Fibroblast of skin of back (primary cell): ENCODE measurements at places on chromosomes 2 and 18.
A peak's percentile ranks its signal among the peaks of the same experiment; 100 is the strongest.

DNA sequence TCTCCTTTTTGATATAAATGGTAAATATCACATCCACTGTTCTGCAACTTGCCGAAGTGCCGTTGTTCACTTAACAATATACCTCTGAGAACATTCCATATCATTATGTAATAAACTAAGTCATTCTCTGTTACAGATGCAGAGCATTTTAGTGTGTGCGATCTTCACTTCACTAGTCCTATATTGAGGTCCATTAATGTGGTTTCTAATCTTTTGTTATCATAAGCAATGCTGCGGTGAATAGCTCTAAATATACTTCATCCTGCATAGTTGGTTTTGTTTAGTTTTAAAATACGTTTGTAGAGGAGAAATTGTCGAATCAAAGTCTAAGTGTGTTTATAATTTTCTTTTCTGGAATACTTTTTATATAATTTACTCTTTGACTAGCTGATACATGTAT is 280.3 kb upstream of the TRIB2 start:
- DNase-seq, result peak; percentile 18

GRCh38 chr18:76791642-76792041 is 30.7 kb upstream of the ZNF236 start:
- DNase-seq, result no peak

- DNase-seq, result no peak
These were observed 106.5 kb upstream of the MAP3K20 start for GRCh38 chr2:172969166-172969565.

GRCh38 chr2:233124421-233125080 is 64.4 kb downstream of the INPP5D start:
- no peak for DNase-seq

DNA sequence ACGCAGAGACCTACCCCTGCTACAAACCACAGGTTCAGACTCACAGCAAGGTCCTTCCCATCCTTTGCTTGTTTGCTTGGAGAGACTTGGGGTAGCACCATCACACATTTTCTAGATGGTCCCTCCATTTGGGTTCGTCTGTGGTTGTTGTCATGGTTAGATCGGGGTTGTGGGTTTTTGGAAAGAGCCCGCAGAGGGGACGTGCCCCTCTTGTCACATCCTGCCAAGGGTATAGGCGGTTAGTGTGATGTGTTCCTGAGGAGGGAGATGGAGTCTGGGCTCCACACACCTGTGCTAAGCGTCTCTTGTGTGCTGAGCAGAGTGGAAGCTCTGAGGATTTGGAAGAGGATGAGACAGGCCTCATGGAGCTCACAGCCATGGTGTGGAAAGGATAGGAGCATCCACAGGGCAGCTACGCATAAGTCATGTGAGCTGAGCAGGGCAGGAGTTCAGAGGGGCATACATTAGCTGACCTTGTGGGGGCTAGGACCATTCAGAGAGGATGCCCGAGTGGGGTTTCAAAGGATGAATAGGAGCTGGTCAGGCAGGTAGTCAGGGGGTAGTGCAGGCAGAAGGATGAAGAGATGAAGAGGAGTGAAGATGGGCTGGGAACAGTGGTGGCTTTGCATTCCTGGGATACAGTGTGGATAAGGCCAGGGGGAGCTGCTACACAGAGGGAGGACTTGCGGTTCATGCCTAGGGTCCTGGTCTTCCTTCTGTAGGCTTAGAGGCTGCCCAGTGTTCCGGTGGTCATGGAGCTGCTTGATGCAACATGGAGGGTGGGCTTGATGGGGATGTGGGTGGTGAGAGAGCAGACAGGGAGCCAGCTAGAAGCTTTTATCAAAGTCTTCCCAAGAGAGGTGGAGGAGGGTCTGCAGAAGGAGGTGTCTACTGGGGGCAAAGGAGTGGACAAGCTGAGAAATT is 62.9 kb downstream of the ACKR3 start:
- DNase-seq, result no peak

DNA sequence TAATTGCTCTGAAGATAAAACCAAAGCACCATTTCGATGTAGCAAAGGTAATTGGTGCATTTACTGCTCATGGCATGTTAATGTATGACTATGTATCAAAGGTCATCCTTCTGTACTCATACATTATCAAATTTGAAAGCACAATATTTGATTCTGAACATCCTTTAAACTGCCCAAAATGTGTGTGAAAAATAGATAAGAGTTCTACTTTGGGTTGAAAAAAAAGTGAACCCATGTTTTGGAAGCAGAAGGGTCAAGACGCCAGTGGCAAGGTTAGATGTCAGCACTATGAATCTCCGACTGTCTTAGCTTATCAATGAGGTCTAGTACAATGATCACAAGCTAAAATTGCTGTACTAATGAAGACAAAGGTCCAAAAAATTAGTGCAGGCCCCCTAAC is 83.1 kb downstream of the LNPK start:
- DNase-seq, result no peak

DNA sequence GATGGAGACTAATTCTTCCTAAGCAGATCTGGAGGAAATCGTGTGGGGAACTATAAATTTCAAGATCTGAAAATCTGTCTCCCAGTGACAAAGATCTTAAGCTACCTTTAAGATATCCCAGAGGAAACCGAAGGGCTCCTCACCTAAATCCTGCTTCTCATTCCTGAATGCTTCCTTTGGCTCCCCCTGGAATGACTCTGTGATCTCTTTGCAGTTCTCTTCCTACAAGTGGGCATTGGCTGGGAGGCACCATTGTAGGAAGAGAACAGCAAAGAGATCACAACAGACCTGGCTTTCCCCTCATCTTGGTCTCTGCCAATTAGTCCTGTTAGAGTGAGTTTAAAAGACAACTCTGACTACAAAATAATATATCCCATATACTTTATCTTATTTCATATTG is 70.0 kb upstream of the KCNH7 start:
- DNase-seq, result no peak

DNA sequence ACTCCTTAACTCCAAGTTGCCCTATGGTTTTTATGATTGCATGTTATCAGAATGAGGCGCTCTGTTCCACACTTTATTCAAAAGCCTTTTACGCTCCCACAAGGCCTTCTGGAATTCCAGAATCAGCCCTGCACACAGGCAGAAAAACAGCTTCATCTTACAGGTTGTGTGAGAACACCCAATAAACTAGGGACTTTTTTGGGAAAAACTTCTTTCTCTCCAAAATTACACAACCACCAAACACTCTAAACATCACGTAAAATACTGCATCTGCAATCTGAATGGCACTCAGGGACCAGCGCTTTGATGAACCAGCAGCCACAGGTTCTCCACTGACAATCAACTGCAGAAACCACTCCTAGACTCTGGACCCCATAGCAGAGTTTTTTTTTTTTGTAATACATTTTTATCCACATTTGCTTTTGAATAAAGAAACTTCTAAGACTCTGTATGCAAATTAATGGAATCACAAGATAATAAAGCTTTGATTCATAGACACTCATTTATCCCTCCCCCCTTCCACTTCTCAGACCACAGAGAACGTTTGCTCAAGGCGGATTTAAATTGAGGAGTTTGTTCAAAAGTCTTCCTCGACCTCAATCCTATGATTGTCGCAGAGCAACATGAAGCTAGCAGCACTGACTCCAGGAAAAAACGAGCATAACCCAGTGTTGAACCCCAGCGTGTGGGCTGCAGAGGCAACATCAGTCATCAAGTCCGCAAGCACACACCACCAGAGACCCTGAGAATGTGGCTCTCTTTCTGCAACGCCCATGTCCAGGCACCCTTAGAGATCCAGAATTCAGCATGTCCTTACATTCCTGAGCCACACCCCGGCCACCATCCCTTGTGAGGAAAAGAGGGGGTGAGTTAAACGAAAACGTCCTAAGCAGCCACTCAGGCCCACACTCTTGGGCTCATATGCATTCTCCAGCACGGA is 116.5 kb downstream of the MBP start:
- no peak for DNase-seq

DNA sequence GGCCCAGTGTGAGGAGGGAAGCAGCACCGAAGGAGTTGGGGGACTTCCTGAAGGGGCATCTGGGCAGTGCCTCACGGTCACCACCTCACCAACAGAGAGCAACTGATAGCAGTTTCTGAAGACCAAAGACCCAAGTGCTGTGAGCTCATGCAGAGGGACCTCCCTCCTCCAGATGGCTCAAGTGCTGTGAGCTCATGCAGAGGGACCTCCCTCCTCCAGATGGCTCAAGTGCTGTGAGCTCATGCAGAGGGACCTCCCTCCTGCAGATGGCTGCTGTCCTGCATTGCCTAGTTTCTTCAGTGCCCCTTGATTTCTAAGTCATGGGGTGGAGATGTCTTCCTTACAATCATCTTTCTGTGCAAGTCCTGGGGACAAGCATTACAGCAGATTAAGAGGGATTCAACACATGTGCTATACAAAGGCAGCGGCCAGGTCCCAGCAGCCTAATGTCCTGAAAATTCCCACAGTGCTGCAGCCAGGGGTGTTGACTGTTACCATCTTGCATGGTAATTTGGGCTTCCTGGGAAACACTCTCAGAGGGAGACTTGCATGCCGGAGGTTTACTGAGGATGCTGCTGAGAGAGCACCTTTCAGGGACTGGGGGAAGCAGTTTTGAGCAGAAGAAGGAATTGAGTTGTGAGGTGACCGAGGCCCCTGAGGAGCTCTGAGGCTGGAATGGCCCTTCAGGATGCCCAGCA is 409.3 kb downstream of the GALR1 start:
- DNase-seq, result no peak

GRCh38 chr2:112880091-112880531 is 30.9 kb upstream of the IL37 start:
- DNase-seq, result peak; percentile 74

GRCh38 chr2:115484486-115484885 is 1042.0 kb downstream of the DPP10 start:
- no peak for DNase-seq

DNA sequence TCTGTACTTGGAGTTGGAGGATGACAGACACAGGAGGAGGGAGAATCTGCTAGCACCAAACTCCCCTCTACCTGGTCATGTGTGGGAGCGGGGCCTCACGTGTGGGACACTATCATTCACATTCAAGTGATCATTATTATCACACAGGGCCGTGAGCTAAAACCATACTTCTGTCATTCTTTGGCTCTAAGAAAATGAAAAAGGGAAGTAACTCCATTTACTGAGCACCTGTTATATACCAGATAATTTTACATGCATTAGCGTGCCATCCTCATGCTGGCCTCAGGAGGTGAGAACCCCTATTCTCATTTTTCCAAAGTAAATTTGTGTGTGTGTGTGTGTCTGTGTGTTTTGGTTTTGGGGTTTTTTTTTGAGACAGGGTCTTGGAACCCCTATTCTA is 150.1 kb downstream of the GLI2 start:
- no peak for DNase-seq

DNA sequence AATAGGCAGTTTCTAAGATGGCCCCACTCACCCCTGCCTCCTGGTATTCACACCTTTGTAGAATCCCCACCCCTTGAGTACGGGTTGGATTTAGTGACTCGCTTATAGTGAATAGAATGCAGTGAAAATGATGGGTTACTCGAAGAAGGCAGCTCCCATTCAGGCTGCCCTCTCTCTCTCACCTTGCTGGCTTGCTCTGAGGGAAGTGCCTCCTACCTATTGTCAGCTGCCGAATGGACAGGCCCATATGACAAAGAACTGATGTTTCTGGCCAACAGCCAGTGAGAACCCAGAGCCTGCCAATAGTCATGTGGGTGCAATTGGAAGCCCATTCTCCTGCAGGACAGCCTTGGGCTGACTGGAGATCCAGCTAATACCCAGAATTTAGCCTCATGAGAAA is 22.1 kb upstream of the RNF103 start:
- DNase-seq, result no peak

DNA sequence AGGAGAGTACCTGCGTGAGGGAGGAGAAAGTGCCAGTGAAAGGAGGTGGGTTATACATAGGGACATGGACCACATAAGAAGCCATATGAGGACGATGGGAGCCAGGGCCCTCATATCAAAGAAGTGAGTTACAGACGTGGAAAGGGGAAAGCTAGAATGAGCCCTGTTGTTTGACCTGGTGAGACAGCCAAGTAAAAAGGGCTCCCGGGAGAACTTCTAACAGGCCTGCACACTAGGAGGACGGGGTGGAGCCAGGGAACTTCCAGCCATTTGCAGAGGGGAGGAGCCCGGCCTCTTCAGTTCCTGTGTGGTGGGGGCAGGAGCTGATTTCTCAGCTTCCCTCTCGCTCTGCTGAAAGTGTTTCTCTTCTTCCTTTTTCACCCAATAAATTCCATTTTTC is 84.1 kb upstream of the SLC66A3 start:
- peak; percentile 13 for DNase-seq

DNA sequence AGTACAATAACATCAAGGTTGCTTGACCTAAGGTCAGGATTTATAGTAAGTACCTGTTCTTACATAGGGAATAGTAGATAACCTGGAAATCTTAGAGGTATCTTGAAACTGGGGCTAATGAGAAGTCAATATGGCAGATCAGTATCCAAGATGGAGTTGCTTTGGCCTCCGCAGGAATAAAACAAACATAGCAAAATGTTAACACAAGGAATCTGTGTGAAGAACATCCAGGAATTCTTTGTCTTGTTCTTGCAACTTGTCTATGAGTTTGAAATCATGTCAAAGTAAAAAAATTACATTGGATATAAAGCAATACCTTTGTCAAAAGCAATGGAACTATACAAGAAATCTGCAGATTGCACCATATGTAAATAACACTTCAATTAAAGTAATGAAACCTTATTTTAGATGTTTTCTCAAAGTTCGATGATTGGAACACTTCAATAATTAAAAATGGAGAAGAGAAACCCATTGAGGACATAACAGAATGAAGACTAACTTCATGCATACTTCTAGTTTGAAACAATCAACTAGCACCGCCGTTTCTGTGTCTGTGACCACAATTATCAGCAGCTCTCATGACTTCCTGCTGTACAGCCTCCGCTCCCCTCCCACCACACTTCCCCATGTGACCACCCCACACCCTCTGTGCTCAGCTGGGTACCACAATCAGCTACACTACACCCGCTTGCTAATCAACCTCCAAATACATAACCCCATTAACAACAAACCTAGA is 27.6 kb downstream of the C2orf76 start:
- no peak for DNase-seq

GRCh38 chr2:10047616-10048500 is 4.5 kb downstream of the KLF11 start:
- DNase-seq, result no peak

DNA sequence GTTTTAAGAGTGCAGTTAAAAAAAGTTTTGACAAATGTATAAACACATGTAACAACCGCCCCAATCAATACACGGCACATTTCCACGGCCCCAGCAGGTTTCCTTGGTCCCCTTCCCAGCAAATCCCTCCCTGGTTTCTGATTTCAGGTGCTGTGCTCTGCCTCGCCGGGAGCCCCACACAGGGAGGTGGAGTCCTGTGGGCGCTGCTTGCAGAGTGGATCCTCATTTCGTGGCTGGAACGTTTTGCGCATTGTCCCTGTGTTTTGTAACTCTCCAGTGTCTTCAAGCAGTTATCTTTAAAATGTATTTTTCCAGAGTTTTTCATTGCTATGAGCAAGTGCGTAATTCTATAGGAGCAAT is 124.8 kb downstream of the GALR1 start:
- DNase-seq, result no peak

DNA sequence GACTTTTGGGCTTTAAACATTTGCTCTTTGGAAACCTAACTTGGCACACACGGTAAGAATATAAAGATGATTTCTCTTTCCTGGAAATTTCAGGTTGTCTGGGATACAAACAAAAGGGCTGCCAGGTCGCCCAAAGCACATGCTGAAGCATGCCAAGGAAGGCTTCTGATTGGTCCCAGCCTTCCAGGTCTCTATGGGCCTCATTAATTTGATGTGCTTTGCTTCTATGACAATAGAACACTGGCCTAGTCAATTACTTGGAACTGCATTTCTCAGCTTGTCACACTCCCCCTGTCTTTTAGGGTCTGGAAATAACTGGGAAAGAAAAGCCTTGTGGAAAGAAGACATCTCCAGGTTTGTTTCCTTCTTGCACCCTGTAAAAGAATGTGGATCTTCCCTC is 228.9 kb downstream of the ADCYAP1 start:
- no peak for DNase-seq

- DNase-seq, result peak; percentile 60
These were observed 9.3 kb downstream of the GGCX start for GRCh38 chr2:85551698-85552678.
